ENCODE measurements at places on chromosomes 2 and 18.

DNA sequence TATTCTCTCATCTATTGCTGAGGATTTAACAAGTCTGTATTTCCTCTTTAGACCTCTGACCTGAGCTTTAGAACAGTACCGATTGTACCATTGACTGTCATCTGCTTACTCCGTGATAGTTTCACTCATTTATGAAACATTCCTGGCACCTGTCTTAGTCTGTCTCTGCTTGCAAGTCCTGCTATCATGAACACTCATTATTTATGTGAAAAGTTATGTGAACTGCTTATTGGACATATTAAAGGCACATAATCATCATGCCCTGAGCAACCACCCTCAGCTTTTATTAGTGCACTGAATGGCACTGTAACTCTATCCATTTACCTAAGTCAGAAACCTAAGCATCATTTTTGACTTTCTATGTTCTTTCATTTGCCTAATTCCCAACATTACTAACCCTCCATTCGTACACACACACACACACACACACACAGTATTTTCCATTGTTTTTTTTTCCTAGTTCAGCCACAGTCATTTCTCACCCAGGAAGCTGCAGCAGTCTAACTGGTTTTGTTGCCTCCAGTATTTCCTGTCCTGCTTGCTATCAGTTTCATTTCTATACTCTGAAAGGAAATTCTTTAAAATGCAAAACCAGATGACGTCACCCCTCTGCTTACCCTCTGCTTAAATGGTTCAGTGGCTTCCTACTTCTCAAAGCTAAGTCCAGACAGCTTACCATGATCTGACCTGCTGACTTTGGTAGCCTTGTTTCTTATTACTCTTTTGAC, 146.1 kb downstream of the HAUS1 start:
- peak; percentile 79 for DNase-seq

DNA sequence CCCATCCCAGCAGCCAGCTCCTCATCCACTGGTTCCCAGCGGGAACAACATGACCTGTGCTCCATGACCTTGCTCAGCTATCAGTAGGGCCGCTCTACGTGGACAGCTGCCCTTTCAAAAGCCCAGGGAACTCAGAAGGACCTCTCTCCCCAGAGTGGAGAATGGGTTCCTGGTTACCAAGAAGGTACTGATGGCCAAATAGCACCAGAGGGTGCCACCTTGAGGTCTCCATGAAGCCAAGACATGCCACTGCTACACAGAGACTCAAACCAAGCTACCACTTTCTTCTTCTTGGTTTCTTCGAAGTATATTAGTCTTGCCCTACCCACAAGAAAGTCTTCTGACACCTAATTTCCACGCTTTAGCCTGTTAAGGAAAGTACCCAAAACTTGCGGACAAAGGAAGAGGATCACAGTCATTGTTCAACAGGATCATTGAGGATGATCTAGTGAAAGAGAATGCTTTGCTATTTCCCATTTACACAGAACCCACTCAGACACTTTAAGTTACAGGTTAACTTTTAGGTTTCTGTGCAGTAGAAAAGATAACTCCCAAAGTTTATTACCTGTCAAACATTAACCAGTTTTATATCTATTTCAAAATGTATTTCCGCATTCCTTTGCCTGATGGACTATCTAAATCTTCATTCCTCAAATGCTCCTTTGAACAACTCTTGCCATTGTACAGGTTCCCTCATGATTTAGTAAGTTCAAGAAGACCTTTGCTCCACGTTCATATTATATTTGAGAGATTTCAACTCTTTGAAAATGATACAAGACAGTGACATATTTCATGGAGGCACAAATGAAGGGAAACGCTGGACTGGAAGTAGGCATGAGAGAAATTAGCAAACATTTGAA, 102.2 kb downstream of the ALPK2 start:
- DNase-seq: no peak

DNA sequence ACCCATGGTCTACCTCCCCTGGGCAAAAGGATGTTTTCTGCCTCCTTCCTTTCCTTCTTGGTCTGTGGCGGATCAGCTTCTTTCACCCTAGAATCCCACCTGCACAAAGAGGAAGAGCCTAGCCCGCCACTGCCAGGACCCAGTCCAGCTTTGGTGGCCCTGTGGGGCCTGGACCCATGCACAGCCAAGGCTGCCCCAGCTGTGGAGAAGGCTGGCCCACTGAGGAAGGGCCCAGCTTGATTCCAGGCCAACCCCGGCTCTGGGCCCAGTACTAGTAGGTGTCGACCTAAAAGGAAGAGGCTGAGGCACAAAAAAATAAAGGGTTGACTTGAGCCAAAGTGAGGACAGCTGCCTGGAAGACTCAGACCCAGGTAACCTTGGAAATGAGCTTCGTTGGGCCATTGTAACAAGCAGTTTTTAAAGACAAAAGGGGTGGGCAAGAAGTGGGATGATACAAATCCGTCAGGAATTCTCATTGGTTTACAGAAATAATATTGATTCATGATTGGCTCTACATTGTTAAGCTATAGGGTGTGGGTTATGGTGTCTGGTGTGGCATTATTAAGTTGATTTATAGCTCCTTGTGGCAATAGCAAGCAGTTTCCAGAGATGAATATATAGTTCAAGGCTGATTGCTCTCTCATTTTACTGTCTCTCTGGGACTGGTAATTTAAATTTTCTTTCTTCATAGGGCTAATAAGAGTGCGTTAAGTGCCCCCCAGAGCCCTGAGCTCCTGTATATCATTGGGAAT, 29.8 kb upstream of the MAL start:
- no peak for DNase-seq

DNA sequence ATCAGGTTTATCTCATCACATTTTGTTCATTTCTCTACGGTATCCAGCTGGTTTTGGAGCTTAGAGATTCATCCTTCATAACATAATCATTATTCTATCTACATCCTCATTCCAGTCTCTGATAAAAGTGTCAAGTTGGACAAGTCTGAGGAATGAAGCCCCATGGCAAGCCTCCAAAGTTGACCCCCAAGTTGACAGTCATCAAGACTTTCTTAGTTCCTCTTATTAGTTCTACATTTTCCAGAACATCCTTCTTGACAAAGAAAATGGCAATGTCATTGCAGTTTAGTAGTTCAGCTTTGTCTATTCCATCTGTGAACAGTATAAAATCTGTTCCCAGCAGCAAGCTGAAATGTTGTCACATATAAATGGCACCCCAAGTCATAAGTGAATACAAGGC, 4.5 kb upstream of the TMSB10 start:
- DNase-seq: no peak

- DNase-seq: no peak
Measured at GRCh38 chr2:144402251-144402650, 117.7 kb downstream of the ZEB2 start.

DNA sequence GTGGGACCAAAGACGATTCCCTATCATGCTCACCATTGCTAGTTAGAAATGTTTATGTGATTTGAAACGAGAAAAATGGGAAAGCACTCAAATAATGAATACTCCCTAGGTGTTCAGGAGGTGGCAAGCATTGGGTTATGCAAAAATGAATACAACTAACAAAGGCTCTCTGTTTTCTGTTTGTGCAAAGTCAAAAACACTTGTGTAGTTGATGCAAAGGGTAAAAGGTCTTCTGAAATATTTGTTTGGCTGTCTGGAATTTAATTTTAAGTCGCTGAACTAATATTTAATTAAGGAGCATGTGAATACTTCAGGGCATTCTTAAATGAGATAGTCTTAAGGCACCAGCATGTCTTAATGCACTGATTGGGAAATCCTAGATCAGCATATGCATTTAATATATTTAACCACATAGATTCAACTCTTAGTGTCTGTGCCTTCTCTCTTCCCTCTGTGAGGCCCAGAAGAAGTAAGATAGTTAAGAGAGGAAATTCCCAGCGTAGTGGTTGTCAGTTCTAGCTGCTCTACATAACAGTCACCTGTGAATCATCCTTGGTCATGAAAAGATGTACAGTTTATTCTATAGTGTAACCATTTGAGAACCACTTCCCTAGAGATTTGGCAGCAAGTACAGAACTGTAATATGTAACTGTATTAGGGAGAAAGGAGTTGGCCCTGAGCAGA, 111.9 kb downstream of the EPC2 start:
- no peak for DNase-seq

GRCh38 chr2:239386872-239387445, 13.9 kb downstream of the HDAC4 start:
- no peak for DNase-seq

DNA sequence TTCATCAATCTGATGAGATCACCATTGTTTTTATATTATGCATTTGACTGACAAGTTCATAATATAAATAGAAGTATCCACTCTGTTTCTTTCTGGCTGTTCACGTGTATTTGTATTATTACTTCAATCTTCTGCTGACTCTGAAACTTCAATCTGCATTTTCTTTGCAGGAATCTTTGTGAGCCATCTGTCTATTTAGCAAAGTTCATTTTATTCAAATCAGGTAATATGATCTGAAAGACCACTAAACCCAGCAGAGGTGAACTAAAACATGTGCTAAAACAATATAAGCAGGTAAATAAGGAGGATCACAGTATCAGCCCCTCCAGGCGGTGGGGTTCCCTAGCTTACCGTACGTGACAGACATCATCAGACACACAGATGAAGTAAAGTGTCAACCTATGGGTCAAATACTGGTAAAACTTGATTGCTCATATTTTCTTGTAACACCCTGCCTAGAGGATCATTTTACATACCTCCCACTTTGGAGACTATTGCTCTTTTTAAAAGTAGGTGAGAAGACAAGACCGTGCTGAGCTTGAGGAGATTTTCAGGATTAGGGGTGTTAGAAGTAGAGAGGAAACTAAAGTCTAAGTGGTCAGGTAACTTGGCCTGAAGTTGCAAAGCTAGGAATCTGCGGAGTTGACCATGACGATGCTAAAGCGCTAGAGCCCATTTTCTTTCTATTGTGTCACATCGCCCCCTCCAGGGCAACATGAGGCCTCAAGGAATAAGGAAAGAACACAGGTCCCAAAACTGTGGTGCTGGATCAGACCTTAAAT, 9.0 kb downstream of the DTNB start:
- DNase-seq: peak; percentile 41

- DNase-seq: no peak
Measured at GRCh38 chr2:238346544-238346943, 26.2 kb downstream of the TRAF3IP1 start.

GRCh38 chr2:65804777-65805176, 372.4 kb upstream of the SPRED2 start:
- no peak for DNase-seq

DNA sequence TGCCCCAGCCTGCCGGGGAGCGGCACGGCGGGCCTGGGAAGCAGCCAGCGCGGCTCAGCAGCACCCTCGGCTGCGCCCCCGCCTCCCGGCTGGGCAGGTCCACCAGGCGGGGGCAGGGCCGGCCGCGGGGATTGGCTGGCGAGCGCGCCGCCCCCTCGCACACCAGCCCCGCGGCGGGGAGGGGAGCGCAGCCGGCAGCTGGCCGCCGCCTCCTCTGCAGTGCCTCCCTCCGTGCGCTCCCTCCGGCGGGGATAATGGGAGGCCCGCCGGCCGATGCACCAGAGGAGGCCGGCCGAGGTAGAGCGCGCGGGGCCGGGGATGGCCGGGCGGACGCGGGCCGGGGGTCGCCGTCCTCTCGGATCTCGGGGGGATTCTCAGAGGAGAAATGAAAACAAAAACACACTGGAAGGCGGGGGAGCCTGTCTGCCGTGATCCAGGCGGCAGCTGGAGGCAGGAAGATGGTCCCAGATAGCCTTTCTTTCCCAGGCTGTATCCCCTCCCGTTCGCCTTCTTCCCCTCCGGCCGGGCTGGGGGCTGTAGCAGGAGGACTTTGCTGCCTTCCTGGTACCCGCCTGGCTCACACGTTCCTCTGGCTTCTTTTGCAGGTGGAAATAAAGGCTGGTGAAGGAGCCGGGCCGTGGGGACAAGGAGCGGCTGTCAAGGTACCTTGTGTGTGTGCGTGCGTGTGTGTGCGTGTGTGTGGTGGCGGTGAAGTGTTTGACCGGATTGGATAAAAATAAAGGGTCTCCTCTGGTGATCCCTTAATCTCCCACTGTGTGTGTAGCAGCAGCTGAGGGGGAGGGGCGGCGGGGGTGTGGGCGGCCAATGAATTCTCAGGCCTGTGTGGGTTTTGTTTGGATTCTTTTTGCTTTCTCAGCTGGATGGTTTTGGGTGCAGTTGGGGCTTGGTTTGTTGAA, 18.1 kb downstream of the TET3 start:
- peak; percentile 94 for DNase-seq

- DNase-seq: no peak
Measured at GRCh38 chr18:40413160-40413559, 1541.9 kb upstream of the PIK3C3 start.

DNA sequence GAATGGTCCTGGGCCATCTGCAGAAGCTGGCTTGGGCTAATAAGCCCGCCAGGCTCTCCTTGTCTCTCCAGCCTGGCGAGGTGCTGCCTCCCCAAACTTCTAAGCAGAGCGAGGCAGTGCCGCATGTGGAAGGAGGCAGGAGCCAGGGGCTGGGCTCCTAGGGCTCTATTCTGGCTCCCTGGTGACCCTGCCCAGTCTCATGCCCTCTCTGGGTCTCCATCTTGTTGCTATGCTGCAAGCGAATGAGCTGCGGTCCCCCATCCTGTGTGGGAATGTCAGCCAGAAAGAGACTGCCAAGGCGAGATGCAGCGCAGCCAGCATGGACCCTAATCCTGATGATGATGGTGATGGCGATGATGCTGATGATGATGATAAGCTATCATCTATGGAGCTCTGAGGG, 48.7 kb downstream of the TNS1 start:
- DNase-seq: no peak

- DNase-seq: no peak
Measured at GRCh38 chr18:61503688-61504087, 170.5 kb downstream of the CDH20 start.

- DNase-seq: no peak
Measured at GRCh38 chr2:70596293-70596692, 42.7 kb upstream of the TGFA start.

- no peak for DNase-seq
Measured at GRCh38 chr2:105510761-105511528, 112.1 kb upstream of the FHL2 start.

DNA sequence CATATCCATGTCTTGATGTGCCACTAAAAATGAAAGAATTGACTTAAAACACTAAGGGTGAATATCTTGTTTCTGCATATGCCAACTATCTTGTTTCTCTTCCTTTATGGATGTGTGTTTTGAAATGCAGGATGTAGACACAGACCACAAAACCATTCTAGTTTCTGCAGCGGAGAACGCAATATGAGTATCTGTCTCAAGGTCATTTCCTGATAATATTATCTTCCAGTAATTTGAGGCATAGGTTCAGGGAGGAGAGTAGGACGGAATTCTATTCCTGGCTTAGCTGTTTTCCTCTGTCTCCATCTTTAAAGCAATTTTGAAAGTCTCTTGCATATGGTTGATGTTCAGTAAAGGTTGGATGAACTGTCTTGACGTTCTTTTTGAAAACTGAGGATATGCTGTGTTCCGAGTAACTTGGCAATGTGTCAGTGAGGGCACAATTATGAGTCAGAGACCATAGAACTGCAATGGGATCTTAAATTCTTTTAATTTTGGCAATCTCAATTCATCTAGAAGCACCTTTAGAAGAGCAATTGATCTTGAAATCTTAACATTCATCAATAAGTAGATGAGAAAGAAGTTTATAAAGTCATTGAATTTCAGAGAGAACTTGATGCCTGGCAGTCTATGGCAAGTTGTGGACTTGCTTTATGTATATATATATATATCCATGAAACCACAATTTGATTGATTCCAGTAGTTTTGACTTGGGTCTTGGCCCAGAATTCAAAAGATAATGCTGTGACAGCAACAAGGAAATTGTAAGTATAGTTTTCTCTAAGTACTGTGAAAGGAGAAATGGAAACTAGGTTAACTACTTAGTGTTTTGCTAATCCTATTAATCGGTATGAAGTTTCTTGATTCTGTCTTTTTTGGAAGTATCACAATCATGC, 24.8 kb downstream of the RAB27B start:
- no peak for DNase-seq
